CD4-positive, alpha-beta T cell treated with Interleukin-15 for 1 hour (primary cell): ENCODE measurements at places on chromosomes 12 and 14.

DNA sequence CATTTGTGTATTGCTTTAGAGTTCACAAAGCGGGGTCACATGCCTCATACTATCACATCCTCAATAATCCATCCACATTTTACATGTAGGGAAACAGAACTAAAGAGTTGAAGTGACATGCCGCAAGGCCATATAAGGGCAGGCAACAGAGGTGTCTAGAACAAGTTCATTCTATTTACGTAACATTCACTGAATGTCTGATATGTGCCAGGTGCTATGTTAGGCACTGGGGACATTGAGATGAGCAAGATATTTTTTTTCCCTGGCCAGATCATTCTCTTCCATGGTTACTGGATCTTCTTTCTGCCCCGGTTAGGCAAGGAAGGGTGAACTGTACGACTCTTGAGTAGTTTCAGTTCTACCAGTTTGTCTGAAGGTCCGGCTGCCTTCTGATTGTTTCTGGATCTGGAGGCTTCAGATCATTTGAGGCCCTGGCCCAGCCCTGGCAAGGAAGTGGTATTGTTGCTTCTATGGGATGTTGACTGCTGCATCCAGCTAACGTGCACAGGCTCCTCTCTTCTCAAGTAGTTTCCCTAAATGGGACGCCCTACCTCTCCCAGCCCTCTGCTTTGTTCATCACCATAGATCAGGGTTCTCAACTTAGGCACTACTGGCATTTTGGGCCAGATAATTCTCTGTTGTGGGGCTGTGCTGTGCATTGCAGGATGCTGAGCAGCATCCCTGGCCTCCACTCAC lies 12.1 kb downstream of the GPATCH2L start:
- DNase-seq: no peak

DNA sequence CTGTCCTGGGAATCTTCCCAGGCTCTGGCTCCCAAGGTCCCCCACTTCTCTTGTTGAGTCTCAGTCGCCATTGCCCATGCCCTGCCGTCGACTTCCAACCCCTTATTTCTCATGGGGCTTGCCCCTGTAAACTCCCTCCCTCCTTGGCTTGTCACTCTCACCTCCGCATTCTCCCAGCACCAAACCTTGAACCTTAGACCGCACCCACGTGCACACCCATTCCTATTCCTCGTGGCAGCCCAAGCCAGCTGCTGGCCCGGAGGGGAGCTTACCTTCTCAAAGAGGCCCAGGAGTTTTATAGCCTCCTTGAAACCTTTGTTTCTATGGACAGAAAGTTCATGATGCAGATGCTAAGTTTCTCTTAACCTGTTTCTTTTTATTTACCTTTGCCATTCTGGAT lies 4.6 kb downstream of the JDP2 start:
- no peak for DNase-seq

DNA sequence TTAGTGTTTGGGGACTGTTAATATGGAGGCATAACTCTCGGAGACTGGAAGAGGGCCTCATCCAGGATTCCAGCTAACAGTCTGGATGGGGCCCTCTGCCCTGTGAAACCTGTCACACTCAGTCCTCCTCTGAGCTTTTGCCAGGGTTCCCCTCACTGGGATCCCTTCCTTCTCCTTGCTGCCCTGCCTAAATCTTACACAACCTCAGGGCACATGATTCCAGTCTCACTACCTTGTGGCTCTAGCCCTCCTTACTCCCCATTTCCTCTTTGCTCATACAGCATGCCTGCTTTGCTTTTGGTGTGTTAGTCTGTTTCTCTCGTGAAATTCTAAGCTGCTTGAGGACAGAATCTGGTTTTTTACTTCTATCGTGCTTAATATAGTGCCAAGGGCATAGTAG lies 942 bp upstream of the GSG1 start:
- no peak for DNase-seq

DNA sequence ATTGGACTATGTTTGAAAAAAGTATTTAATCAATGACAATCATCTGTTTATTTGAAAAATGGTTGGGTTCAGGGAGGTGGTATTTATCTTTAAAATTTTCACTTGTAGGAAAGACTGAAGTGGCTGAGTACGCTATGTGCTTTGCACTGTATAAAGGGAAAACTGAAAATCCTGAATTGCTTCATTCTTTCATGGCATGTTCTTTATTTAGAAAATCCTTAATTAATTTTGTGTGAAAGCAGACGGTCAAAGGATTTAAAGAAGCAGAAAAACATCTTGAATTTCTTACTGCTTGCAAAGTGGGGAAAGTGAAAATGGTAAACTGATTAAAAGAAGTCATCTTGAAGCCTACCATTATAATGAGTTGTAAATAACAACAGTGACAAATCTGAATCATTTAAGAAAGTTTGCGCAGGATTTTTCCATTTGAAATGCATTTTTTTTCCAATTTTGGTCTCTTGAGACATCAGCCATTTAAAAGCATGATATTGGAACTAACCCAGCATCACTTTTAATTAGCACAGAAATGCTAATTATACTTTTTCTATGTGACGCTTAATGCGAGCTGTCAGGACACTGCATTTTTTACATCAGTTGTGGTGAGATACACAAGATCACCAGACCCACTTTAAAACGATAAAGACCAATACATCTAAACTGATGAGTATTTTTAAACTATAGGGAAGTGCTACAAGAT lies 169.0 kb downstream of the NEDD1 start:
- DNase-seq: no peak
